ENCODE measurements at places on chromosomes 6 and 20. TPM values are rescaled to one million over a fixed set of nuclear protein-coding genes. Genes with fewer than 3 reads are reported as not detected.

EYA2 gene
- not detected for total RNA-seq

LIN28B gene
- not detected for total RNA-seq

DCBLD1 gene
- 3.4 TPM for total RNA-seq

RPS10 gene
- 2,226 TPM for total RNA-seq

OR2B6 gene
- 0.35 TPM for total RNA-seq

IPCEF1 gene
- 17.6 TPM for total RNA-seq

HLA-DRB1 gene
- total RNA-seq: 15.1 TPM

BPIFB2 gene
- total RNA-seq: not detected

ZNF831 gene
- 9.0 TPM for total RNA-seq

EGFL8 gene
- total RNA-seq: 9.6 TPM

LGSN gene
- total RNA-seq: 0.32 TPM

MYCT1 gene
- total RNA-seq: not detected

HTR1B gene
- total RNA-seq: not detected

CALHM4 gene
- total RNA-seq: not detected

SNX21 gene
- 2.4 TPM for total RNA-seq

JAG1 gene
- 1.2 TPM for total RNA-seq

MAK gene
- total RNA-seq: 0.90 TPM

PDE10A gene
- total RNA-seq: not detected

DSTN gene
- 62.8 TPM for total RNA-seq

NEURL2 gene
- total RNA-seq: 3.2 TPM

KCNB1 gene
- not detected for total RNA-seq

TAF4 gene
- total RNA-seq: 21.5 TPM

LY6G6D gene
- not detected for total RNA-seq

HAO1 gene
- total RNA-seq: not detected

PLN gene
- not detected for total RNA-seq

SLC35D3 gene
- total RNA-seq: not detected

GGTLC1 gene
- total RNA-seq: not detected

CPXM1 gene
- 4.4 TPM for total RNA-seq

SERINC3 gene
- total RNA-seq: 100.0 TPM

VARS1 gene
- total RNA-seq: 101 TPM
